Bladder microvascular endothelial cell (primary cell): ENCODE measurements at places on chromosomes 2 and 18. TPM values are rescaled to one million over a fixed set of nuclear protein-coding genes. Genes with fewer than 3 reads are reported as not detected.

The TET3 gene
- total RNA-seq, result 2.6 and 10.4 TPM in 2 replicates

The TXNDC2 gene
- not detected in 2 replicates for total RNA-seq

The CRYGD gene
- total RNA-seq, result not detected in 2 replicates

The CDH19 gene
- 0.06 and 0.16 TPM in 2 replicates for total RNA-seq

The SCN3A gene
- total RNA-seq, result 0.32 and 10.2 TPM in 2 replicates

The SERPINB8 gene
- total RNA-seq, result 10.4 and 13.9 TPM in 2 replicates

The NPHP1 gene
- total RNA-seq, result 1.9 and 2.5 TPM in 2 replicates

The UGT1A7 gene
- not detected in 2 replicates for total RNA-seq

The LYG2 gene
- not detected in 2 replicates for total RNA-seq

The AGAP1 gene
- total RNA-seq, result 5.5 and 14.3 TPM in 2 replicates

The MATN3 gene
- total RNA-seq, result 1.0 and 1.9 TPM in 2 replicates

The BARD1 gene
- total RNA-seq, result 13.0 and 14.6 TPM in 2 replicates

The ZSWIM2 gene
- 0.13 TPM in 1 of 2 replicates, not detected in the other for total RNA-seq
